ENCODE measurements at places on chromosomes 2 and 18. TPM values are rescaled to one million over a fixed set of nuclear protein-coding genes. Genes with fewer than 3 reads are reported as not detected.

The CYP1B1 gene
- total RNA-seq = 146 TPM

The ALPG gene
- total RNA-seq = not detected

The ANKRD39 gene
- total RNA-seq = 6.1 TPM

The NIF3L1 gene
- 8.4 TPM for total RNA-seq

The CYTIP gene
- total RNA-seq = 0.82 TPM
